ENCODE measurements at places on chromosomes 4 and X. TPM values are rescaled to one million over a fixed set of nuclear protein-coding genes. Genes with fewer than 3 reads are reported as not detected.

DNA sequence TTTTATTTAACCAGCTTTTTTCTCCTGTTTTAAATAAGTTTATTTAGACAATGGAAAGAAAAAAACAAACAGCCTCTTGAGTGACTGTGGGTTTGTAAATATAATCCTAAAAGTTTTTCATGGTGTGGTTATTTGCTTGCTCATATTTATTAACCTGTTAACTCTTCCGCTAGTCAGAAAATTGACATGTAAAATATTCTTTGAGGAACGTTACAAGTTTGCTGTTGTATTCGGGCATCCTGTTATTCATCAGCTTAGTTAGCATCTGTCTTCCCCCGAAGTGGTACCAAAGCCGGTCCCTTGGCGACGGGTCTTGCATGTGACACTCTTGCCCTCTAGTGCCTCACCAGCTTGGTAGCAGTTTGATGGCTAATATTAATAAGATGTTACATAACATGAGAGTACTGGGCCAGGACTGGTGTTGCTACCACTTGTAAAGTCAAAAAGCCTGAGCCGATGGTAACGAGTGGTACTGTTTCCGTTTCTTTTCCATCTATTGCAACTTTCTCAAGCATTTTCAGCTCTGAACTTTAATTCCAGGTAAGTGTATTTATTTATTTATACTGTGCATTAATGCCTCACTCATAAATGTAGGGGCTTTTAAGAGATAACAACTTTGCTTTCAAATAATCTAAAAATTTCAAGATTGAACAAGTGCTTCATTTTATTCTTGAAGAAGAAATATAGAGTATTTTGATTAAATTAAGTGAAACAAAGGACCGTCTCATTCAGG lies at the start of gene NDST3:
Gene NDST3 (plus strand): TSS at position 434 of the 733 bp plus-strand sequence. CDS start 19,425 bp downstream, outside the sequence.
- DNase-seq = peak; percentile 54

DNA sequence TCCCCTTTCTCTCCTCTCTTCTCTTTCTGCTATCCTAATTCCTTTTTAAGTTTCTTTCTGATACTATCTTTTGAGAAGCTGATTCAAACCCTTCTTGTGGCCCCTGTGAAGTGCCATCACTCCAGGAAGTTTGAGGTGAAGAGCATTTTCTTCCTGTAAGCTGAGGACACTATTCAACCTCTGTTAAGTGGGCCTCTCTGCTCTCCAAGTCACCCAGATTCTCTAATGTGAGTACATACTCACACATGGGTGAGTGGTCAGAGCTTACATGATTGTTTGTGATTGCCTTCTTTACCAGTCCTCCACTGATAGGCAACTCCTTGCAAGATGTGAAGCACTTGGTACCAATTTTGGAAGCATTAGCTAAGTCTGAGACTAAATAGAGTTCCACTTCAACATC lies 18.4 kb upstream of the SMIM10L2A start:
- no peak for DNase-seq

GRCh38 chrX:7133050-7133440 lies 14.5 kb upstream of the STS start:
- DNase-seq = no peak

SSX4 gene
- not detected for total RNA-seq

FSTL5 gene
- not detected for total RNA-seq

GRCh38 chr4:139978692-139979091 lies 175.3 kb downstream of the MAML3 start:
- peak; percentile 34 for DNase-seq

EDA2R gene
- total RNA-seq = 1.1 TPM

USP27X gene
- 2.2 TPM for total RNA-seq

DNA sequence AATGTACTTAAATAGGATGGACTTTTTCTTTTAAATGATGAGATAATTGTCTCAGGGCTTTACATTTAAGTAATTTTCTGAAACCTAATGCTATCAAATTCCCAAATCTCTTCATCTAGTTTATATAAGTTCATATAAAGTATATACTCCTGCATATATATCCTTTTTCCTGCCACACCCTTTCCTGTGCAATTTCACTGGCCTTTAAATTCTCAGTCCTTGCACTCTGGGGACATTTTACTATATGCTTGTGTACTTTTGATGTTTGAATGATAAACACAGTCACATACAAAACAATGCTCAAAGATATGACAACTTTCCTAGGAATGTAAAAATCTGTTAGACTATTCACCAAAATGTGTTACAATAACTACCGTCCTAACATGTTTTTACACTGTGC lies 60.1 kb downstream of the NDST4 start:
- no peak for DNase-seq

GRCh38 chr4:81919810-81920209 lies 448.1 kb upstream of the RASGEF1B start:
- DNase-seq = peak; percentile 33

TDO2 gene
- not detected for total RNA-seq
